ENCODE measurements at places on chromosomes 11 and 22. TPM values are rescaled to one million over a fixed set of nuclear protein-coding genes. Genes with fewer than 3 reads are reported as not detected.

DNA sequence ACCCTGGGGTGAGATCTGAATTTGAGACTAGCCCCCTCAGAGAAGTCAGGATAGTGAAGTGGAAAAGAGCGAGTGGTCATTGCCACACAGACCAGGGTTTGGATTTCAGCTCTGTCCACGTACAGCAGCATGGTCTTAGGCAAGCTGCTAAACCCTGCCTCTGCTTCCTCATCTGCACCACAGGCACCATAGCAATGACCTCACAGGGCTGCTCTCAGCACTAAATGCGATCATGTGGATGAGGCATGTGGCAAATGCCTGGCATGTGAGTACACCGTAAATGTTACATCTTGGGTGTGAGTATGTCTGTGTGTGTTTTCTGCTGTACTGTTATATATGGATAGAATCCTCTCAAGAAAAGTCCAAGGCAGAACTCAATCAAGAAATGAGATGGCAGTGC is 15.8 kb downstream of the NAV2 start:
- H3K27me3 ChIP-seq: no peaks in the 10 kb centered on the region
- H3K4me3 ChIP-seq: no peak overlapping the region
- DNase-seq: no peak
- no peak overlapping the region for H3K27ac ChIP-seq
- peaks cover 24% of the 10 kb centered on the region for H3K4me1 ChIP-seq

TYR gene
- total RNA-seq: not detected

- no peaks in the 10 kb centered on the region for H3K27me3 ChIP-seq
- no peak overlapping the region for H3K27ac ChIP-seq
- no peak overlapping the region for H3K4me3 ChIP-seq
- H3K4me1 ChIP-seq: no peaks in the 10 kb centered on the region
Measured at GRCh38 chr11:132620423-132620822, 911.9 kb downstream of the OPCML start.

APOA5 gene
- not detected for total RNA-seq

- DNase-seq: peak; percentile 27
- H3K27me3 ChIP-seq: no peaks in the 10 kb centered on the region
- H3K4me3 ChIP-seq: peak overlapping the region; percentile 75
- no peaks in the 10 kb centered on the region for H3K36me3 ChIP-seq
- peaks cover 8% of the 10 kb centered on the region for H3K4me1 ChIP-seq
- no peak overlapping the region for H3K27ac ChIP-seq
Measured at GRCh38 chr11:61828629-61829407, 718 bp downstream of the FADS2 start.

MYOD1 gene
- not detected for total RNA-seq

GRCh38 chr11:128026596-128026995 is 560.8 kb downstream of the ETS1 start:
- H3K27me3 ChIP-seq: no peaks in the 10 kb centered on the region
- peak overlapping the region; percentile 30 for H3K4me3 ChIP-seq
- peak overlapping the region; percentile 28 for H3K27ac ChIP-seq
- DNase-seq: peak; percentile 98
- no peaks in the 10 kb centered on the region for H3K36me3 ChIP-seq
- peaks cover 42% of the 10 kb centered on the region for H3K4me1 ChIP-seq
